Stimulated activated CD8-positive, alpha-beta memory T cell treated with anti-CD3 and anti-CD28 coated beads, Interleukin-4, amount 100 ng/mL, for 4 hours (primary cell): ENCODE measurements at places on chromosomes 7 and 10.

- DNase-seq = no peak
Observed at GRCh38 chr10:33102071-33102470, 144.0 kb upstream of the ITGB1 start.

GRCh38 chr10:112752288-112752687, 197.8 kb upstream of the TCF7L2 start:
- no peak for DNase-seq

GRCh38 chr7:105345003-105345402, 43.7 kb downstream of the SRPK2 start:
- DNase-seq = no peak

GRCh38 chr7:40876601-40877000, 741.8 kb downstream of the SUGCT start:
- no peak for DNase-seq

- DNase-seq = no peak
Observed at GRCh38 chr7:122027058-122027457, 117.0 kb downstream of the AASS start.

DNA sequence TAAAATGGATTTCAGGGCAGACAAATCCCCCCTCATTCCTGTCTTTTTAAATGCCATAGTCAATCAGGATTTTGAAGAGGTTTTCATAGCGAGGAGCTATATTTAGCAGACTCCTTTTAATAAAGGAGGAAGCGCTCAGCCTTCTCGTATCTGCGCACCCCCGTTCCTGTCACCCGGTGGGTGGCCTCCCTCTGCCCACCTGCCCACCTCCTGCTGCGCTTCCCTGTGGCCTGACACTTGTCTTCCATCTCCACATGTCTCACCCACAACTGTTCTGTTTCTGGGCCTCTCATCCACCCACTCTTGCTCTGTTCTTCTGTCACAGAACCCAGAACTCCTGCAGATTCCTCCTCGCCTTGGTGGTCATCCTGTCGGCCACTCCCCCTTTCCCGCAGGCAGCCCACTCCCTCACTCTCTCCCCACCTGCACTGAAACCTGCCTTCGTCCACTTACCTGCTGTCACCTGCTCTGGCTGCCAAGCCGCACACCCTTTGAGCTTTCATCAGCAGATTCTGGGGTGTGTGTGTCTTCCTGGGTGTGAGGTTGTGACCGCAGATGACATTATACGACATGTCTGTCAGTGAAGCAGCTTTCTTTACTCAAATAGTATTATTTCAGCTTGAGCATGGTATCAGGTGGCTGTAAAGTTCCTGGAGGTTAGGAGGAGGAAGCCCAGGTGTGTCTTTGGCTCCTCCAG, 163.5 kb upstream of the AGK start:
- DNase-seq = no peak

DNA sequence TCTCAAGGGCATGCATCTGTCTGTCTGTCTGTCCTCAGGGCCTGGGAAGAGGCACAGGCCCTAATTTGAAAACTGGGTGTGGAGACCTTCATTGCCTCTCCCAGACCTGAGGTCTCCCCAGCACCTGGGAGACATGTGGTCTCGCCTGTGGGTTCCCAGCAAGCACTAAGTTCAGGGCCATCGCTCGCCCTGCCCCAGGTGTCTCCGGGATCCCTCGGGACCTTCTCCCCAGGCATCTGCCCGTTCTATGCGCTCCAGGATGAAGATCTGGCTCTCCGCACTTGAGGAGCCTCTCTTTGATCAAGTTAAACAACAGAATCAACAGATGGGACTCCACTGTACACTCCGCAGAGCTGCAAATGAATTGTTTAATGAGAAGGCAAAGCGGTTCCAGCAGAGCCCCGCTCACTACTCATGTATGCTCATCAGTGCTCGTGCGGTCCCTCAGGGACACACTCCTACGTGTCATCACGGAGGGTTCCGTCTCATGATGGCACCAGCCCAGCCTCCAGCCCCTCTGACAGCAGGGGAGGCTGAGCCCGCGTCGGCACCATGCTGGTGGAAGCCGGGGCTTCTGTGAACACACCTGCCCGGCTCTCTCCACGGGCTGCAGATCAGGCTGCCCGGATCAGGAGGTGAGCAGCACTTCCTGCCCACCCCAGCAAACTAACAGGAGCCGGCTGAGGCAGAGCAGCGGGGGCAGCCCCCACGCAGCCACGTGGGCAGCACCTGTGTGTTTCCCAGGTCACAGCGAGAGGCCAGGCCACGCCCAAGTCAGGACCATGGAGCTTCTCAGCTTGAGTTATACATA, 132.8 kb downstream of the TCERG1L start:
- no peak for DNase-seq

DNA sequence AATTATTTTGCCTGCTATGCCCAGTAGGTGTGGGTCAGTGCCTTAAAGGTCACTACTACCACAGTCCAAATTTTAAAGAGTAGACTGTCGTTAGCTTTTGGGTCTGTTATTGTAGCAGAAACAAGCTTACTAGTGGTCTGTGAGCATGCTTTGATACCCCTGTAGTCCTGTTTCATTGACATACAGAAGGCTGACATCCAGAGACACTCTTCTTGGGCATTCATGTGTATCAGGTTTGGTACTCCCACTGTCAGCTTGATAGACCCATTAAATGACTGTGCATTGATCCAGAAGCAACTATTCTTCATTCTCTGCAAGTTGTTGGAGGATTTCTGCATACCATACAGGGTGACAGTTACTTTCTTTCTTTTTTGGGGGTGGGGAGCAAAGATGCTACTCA, 884.4 kb upstream of the CELF2 start:
- DNase-seq = no peak

GRCh38 chr7:2209146-2209960, 23.4 kb downstream of the MAD1L1 start:
- peak; percentile 6 for DNase-seq

- DNase-seq = no peak
Observed at GRCh38 chr10:124105594-124105993, 12.2 kb upstream of the CHST15 start.

GRCh38 chr7:97003262-97004246, 1.8 kb upstream of the DLX6 start:
- DNase-seq = no peak

DNA sequence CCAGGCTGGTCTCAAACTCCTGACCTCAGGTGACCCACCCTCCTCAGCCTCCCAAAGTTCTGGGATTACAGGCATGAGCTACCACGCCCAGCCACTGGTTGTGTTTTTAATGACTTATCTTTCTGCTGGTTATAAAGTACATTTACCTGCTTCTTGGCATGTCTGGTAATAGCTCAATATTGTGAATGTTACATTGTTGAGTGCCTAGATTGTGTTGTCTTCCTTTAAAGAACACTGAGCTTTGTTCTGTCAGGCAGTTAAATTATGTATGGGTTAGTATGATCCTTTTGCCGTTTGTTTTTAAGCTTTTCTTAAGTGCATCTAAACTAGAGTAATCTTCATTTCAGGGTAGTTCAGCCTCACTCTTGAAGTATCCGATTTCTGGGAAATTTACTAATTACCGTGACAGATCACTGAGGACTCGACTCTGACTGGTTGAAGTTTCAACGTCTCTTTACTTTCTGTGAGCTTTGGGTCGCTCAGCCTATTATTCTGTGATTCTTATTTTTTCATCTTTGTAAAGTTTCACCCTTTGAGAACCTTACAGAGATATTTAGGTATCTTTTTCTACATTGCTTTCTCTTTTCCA, 617.4 kb downstream of the SORCS1 start:
- DNase-seq = no peak

- no peak for DNase-seq
Observed at GRCh38 chr7:77537778-77538280, 734 bp downstream of the PTPN12 start.

DNA sequence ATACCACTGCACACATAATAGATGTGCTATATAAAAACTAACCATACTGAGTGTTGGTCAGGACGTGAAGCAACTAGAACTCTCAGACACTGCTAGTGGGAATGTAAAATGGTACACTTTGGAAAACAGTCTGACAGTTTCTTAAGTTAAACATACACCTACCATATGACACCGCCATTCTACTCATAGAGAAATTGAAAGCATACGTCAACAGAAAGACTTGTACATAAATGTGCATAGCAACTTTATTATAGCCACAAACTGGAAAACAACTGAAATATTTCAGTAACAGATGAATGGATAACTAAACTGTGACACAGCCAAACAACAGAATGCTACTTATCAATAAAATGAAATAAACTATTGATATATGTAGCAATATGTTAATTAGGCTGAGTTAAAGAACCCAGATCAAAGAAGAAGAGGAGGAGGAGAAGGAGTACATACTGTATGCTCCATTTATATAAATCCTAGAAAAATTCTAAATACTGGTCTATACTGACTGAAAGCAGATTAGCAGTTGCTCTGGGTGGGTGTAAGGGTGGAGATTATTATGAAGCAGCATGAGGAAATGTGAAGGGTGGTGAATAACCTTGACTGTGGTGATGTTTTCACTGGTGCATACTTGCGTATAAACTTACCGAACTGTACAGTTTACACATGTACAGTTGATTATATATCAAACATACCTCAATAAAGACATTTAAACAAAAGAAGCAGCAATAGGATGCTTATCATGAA, 48.6 kb downstream of the ARHGAP21 start:
- no peak for DNase-seq

DNA sequence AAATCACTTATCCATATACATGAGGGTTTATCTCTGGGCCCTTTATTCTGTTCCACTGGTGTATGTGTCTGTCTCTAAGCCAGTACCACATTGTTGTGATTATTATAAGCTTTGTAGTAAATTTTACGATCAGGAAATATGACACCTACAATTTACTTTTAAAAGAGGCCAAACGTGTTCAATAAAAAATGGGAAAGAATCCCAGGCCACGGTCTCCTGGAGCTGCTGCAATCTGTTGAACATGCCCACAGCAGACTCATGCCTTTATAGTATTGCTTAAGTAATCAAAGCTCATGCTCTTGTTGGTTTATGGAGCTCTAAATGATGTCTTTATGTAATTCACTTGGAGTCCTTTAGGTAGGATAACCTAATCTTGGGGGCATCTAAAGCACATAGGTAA, 273.0 kb downstream of the ZMYND11 start:
- DNase-seq = no peak

DNA sequence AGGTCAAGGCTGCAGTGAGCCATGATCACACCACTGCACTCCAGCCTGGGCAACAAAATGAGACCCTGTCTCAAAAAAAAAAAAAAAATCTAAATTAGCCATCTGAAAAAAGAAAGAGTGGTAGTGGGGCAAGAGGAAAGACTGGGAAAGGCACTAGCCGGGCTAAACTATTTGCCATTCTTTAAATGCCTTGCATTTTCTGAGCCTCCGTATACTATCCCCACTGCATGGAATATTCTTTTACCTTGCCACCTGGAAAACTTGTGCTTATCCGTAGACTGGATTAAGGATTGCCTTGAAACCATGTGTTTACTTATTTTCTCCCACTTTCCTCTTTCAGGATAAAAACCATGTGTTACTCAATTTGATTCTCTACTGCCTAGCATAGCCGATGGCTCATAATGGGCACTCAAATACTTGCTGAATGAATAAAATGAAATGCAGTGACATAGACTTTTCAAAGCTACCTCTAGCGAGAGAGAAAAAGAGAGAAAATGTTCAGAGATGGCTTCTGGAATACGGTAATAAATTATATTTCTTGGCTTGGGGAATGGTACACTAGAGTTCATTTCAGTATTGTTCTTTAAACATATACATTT, 30.6 kb downstream of the HYCC1 start:
- DNase-seq = no peak

DNA sequence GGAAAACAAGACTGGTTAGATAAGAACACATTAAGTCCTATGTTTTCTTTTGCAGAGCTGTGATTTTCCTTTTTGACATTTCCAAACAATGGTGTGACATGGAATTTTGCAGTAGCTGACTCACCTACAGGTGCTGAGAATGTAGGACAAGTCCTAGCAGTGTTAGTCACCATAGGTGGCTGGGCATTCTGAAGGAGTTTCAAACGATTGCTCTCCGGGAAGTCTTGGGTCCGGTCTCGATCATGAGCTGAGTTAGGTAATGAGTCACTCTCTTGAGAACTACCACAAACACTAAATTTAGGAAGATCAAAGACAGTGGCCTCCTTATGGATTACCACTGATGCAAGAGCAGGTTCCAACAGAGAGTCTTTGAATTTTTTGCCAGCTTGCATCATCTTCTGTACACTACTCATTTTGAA, 3.6 kb downstream of the FIGNL1 start:
- no peak for DNase-seq
